ENCODE measurements at places on chromosomes 2 and 18.

- no peak for DNase-seq
Measured at GRCh38 chr2:105257981-105258380, 16.4 kb downstream of the GPR45 start.

DNA sequence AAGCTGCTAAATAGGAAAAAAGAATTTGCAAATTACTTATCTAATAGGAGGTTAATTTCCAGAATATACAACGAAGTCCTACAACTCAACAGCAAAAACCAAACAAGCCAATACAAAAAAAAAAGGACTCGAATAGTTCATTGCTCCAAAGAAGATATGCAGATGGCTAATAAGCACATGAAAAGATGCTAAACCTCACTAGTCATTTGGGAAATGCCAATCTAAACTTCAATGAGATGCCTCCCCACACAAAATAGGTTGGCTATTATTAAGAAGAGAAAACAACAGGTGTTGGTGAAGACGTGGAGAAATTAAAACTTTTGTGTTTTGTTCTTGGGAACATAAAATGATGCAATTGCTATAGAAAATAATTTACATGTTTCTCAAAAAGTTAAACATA, 1634.4 kb upstream of the DDX18 start:
- no peak for DNase-seq

GRCh38 chr2:287471-287885, 413 bp downstream of the ALKAL2 start:
- DNase-seq: no peak

DNA sequence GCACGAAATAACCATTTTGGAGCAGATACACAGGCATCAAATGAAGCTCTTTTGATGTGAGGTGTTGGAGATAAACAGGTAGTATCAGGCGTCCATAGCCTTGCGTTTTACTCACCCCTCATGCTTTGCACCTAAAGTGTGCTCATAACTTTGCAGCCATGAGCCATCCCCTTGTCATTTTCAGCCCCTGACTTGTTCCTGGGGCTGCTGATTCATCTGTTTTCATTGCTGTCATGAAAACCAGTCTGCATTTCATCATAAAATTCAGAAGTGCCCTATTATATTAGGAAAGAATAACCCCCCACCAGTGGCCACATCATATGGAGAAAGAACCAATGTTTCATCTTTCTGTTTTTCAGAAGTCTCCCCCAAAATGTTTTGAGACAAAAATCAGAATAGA, 329.7 kb upstream of the NRP2 start:
- no peak for DNase-seq

DNA sequence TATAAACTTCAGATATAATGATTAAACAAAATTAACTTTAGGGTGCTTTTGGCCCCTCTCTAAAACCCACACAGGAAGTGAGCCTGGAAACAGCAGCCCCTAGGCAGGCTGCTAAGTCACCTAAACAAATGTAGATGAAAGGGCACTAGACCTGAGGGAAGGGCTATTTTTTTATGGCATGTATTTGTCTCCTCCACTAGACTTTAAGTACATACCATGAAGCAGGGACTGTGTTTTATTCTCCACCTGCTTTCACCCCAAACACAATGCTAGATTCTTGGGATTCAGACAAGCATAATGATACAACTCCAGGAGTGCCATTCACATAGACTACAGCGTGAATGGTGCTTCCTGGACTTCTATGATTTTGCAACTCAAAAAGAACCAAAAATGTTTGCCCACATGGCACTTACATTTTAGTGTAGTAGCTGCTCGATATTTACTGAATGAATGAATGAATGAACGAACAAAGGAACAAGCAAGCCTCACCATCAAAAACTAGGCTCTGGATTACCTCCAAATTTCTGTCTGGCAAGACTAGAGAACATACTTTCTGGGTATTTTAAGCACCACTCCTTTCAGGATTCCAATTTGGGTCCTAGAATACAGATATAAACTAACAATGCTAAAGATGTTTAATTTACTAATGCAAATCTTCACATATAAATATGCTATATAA, 10.1 kb downstream of the ATAD2B start:
- no peak for DNase-seq

GRCh38 chr2:88125924-88126771, 1.7 kb downstream of the FABP1 start:
- DNase-seq: no peak

GRCh38 chr2:199223791-199224190, 233.9 kb downstream of the SATB2 start:
- DNase-seq: no peak

DNA sequence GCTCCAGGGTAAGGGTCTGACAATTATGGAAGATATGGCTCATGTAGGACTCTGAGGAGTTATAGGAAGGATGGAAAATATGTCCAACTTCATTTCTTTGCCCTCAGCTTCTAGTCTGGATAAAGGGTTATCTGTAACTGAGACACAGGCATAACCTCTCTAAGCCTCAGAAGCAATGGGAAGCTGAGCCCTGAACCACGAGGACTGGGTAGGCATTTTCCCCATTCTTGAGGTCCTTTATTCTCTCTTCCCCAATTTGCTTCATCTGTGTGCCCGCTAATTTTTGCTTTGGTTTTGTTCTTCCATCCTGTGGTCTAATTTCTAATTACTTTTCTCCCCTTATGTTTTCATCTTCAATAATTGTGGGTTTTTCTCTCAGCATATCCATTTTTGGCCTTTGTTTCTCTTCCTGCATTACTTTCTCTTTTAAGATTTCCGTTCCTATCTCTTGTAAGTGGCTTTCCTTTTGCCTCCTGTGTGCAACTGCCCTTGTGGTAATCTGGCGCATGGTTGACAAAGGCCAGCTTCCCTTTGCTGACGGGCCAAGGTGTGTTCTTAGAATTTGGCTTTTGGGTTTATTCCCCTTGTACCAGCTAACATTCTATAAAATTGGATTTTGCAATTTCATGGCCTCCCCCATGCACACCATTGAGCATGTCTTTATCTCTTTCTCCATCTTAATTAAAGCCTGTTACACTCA, 343.8 kb downstream of the TXNL1 start:
- no peak for DNase-seq

- DNase-seq: no peak
Measured at GRCh38 chr2:150432312-150432625, 55.2 kb downstream of the RND3 start.

- DNase-seq: no peak
Measured at GRCh38 chr2:237118561-237119155, 33.0 kb downstream of the COPS8 start.

DNA sequence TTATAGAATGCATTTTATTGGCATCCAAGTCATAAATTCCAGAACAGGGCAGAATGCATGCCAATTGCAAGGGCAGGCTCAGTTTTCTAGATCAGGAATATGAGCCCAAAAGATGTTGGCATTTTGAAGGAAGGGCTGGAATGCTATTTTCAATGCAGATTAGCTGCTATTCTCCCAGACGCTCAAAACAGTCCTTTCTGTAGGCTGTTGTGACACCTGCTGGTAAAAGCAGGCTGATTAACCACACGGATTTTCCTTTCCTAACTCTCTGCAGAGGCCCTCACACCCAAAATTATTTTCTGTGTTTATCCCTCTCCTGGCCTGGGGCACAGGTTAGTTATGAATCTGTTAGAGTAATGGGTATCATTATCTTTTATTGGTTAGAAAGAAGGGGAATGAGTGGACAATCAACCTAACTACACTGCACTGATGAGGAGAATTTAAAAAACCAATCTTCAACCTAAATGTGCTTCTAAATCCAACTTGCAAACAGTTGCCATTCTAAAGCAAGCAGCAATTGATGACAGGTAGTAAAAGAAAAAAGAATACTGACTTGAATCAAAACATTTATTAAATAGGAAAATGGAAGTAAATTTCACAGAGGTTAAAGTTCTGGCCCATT, 94.0 kb downstream of the PLA2R1 start:
- DNase-seq: no peak

DNA sequence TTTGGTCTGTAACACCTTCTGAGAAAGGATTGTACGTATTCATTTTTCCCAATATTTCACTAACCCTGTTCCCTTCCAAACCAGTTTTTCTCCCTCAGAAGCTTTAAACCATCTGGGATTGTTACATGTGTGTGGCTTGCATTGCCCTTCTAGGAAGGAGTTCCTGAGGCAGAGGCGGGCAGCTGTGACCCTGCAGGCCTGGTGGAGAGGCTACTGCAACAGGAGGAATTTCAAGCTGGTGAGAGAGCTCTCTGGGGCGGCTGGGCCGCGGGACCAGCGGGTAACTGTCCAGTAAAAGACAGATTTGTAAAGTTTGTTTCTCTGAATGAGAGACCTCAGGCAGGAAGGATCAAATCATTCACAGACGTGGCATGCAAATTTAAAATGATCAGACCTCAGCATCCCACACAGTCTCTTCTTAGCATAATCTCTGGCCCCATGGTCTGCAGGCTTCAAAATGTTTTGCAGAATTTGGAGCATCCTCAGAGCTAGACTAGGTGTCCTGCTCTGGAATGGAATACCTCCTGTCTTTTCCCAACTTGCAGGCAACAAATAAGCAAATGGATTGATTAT, 40.2 kb upstream of the GPR17 start:
- no peak for DNase-seq

- no peak for DNase-seq
Measured at GRCh38 chr2:98893911-98894321, 42.1 kb downstream of the CRACDL start.

GRCh38 chr2:197229509-197230443, 80.8 kb downstream of the ANKRD44 start:
- DNase-seq: no peak

DNA sequence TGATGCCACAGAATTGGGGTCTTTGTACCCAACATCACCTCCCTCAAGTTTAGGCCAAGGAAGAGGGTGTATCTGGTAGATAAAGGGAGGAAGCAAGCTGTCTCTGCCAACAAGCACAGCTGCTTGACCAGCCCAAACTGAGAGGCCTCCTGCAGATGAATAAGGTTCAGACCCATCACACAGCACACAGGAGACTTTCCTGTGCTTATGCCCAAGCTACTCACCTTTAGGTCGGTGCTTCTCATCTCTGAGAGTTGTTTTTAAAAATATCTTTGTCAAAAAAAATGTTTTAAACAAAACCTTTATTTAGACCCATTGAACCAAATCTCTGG, 24.7 kb upstream of the SP3 start:
- no peak for DNase-seq

GRCh38 chr18:9615280-9615797, 980 bp upstream of the PPP4R1 start:
- DNase-seq: no peak

DNA sequence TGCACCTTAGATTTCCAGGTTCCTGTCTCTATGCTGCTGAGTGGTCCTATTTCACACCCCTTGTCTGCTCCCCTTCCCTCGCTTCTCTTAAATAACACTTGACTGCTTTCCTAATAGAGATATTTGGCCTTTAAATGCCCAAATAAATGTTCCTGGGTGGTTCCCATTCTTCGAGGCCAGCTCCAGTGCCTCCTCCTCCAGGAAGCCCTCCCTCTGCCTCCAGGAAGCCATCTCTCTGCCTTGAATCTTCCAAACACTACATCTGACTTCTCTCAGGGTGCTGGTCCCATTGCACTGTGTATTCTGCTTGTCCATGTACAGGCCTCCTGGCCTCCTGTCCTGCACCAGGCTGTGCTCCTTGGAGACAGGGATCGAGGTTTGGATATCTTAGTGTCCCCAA, 14.2 kb downstream of the EHD3 start:
- no peak for DNase-seq

DNA sequence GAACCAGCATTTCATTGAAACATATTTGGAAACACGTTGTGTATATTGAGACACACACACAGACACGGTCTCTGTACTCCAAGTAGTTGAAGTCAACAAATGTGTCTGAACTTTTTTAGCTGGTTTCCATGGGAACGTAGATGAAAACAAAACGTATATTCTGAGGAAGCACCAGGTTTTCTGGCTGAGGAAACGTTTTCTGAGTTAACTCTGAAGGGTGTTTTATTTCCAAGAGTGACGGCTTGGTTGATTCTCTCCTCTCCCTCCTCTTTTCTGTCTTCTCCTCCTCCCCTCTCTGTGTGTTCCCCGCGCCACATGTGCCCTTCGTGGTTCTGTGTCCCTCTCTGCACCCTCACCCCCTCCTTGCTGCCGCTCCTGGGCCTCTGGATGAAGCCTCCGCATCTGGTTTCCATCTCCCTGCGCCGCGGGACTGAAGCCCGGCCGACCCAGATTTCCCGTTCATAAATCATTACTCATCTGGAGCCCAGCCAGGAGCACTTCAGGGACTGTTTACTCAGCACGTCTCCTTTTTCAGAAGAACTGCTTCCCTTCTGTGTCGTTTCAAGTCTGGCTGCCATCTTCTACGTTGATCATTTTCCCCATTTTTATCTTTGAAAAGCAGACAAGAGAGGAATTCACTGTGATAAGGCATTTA, 122.7 kb downstream of the COL6A3 start:
- no peak for DNase-seq

DNA sequence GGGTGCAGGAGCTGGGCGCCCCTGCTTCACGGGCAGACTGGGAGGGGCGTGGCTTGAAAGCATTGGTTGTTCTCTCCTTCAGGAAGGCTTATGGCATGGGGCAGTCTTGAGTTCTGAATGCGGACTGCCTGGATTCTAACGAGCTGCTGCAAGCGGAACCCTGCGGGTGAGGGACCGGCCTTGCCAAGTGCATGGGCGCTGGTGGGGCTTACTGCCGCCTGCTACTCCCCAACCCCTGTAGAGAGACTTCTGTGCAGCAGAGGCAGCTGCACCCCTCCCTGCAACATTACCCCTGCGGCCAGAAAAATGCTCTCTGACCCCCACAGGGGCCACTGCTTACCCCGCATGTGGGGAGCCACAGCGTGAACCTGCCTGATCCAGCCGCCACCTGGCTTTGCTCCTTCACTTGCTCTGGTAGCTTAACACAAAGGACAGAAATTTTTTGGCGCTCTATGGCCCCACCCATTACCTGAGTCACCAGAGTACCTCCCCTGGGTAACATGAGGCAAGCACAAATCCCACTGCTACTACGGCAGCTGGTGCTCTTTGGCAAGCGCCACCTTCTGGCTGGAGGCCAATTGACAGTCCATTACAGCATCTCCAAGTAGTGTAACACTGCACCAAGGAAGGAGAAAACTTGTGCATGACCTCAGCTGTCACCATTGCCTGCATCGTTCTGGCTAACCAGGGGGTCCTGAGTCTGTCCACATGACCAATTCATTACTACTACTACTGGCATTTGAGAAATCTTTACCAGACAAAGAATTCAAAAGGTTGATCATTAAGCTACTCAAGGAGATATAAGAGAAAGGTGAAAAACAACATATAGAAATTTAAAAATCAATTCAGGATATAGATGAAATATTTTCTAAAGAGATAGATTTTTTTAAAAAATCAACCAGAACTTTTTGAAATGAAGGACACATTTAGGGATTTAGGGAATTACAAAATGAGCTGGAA, 35.4 kb downstream of the MYL12B start:
- peak; percentile 74 for DNase-seq

GRCh38 chr2:185417111-185417510, 321.5 kb upstream of the FSIP2 start:
- DNase-seq: no peak
